ENCODE measurements at places on chromosomes 5 and 9.

DNA sequence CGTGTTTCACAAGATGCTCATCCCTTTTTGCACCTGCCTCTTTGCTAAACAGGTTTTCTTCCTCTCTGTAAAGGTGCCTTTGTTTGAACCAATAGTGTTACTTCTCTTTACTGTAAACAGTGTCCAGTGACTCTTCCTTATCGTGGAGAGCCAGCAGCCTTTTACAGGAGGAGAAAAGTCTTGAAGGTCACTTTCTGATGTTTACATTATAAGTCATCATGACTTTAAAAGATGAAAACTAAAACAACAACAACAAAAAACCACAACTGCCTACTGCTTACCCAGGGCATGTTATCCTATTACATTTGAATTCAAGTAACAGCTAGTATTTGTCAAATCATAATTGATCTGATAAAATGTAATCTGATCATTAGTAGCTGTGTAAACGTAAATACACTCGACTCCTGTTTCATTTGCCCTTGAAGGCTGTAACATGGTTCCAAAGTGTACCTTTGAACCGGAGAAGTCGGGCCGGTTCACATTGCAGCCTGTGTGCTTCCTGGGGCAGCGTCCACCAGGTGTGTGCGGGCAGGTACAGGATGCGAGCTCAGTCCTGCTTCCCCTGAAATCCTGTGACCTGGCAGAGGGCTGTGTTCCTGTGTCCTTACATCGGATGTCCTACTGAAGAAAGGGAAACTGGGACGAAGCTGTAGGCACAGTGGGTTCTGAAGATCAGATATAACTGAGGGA is 118.1 kb downstream of the C9orf152 start:
- DNase-seq = no peak

DNA sequence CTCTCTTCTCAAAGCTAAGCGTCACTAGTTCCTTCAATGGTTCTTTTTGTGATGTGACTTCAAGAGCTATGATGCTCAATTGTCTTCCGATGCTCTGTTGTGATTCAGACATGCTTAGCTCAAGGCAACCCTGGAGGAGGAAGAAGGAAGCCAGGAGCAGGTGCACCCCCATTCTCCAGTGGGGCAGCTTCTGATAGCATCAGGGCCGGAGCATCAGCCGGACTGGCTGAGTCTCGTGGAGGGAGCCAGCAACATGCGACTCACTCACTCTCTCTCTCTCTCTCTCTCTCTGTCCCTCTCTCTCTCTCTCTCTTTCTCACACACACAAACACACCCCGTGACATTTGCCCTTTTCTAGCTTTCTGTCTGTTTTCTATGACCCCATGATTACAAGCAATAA is 140.2 kb downstream of the HSD17B3 start:
- DNase-seq = no peak

DNA sequence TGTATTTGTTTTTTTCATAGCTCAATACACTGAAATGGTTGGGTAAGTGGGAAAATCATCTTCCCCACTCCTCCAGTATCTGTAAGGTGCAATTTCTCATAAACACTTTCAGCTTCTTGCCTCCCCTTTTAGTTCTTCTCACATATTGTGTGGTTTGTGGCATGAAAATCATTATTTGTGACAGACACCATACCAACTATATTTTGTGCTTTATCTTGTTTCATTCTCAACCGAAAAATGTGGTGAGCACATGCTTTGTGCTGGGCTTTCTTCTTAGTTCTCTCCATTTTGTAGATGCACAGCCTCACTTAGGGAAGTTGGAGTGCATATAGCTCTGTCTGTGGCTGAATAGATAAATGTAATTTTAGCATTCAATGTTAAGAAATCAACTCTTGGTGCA is 6.4 kb upstream of the ANXA2R start:
- DNase-seq = no peak

- DNase-seq = no peak
These were observed 52.2 kb upstream of the SPINK5 start for GRCh38 chr5:148011398-148012137.

DNA sequence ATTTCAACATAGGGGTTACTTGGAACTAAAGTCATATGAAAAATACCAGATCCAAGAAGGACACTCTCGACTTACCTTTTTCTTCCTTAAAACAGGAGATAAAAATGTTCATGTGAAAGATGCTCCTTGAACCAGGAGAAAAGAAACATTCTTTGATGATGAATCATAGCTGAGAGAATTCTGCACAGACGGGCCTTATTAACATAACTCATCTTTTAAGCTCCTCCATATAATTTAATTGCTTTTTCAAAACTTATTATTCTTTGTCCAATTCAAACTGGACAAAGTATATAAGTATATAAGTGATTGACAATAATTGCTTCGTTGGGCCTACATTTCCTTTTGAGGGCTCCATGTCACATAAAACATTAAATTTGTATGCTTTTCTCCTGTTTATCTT is 945.2 kb upstream of the C9orf72 start:
- no peak for DNase-seq

DNA sequence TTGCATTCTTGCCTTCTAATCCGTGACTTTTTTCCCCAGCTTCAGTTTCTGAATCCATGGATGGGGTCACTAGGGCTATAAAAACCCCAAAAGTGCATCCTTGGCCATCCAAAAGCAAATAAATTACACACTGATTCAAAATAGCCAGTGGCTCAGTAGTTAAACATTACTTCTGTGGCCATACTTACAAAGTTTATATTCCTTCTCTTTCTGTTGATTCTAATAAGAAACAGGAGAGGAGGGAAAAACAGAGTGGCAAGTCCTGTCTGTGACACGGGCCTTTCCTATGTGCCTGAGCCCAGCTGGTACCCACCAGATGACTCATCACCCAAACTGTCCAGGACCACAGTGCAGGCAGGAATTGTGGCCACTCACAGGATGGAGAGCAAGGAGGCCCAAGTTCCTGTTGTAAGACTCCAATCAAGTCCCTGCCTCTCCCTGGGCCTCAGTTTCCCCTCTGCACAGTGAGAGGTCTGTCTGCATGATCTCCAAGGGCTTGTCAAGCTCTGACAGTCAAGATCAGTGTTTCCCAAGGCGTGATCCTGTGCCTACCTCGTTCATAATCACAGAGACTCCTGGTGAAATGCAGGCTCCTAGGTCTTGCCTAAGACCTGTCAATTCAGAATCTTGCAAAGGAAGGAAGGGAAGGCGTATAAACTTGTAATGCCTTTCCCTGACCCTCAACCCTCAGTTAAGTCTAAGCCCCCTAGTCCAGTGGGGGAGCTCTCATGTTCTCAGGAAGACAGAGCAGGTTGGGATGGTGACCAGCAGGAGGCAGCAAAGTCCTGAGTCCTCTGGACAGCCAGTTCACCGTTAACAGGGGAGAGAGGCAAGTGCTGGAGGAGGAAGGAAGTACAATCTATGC is 29.5 kb downstream of the TNIP1 start:
- DNase-seq = peak; percentile 62

DNA sequence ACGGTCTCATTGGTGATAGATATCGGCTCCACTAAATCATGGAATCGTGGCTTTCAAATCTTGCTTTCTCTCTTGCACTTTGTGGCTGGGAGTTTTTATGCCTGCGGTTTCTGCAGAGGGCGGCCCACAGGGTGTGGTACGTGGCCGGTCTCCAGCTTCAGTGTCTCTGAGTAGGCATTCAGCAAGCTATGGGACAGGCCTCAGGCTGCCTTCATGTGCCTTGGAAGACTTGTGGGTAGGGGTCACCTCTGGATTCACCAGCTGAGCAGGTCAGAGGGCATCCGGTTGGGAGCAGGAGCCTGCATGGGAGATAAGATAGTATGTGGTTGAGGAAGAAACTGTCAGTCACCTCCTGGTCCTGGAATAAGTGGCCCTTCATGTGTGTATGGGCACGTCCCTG is 47.7 kb downstream of the AMBP start:
- DNase-seq = no peak

- DNase-seq = no peak
These were observed 182.1 kb upstream of the TRIM32 start for GRCh38 chr9:116504893-116505480.

GRCh38 chr5:170633235-170634081 is 129.6 kb downstream of the KCNIP1 start:
- DNase-seq = no peak

DNA sequence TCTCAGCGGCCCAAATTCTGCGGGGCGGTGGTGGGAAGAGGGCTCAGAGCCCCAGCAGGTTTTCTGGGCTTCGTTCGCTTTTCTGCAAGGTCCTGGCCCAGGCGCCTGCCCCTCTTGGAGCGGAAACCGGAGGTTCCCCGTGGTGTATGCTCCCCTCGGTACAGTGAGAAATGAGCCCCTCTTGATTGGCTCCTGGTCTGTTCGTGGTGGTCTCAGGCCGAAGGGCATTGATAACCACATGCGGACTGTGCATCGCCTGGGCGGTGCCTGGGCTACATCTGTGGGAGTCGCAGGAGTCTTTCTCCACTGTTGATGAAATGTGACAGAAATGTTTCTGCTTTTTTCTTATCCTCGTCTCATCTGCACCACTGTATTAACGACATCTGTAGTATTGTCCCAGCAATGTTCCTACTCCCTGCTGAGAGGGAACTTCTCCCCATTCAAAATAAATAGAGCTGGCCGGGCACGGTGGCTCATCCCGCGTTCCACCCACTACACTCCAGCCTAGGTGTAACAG is 682 bp downstream of the MAN1B1 start:
- no peak for DNase-seq

DNA sequence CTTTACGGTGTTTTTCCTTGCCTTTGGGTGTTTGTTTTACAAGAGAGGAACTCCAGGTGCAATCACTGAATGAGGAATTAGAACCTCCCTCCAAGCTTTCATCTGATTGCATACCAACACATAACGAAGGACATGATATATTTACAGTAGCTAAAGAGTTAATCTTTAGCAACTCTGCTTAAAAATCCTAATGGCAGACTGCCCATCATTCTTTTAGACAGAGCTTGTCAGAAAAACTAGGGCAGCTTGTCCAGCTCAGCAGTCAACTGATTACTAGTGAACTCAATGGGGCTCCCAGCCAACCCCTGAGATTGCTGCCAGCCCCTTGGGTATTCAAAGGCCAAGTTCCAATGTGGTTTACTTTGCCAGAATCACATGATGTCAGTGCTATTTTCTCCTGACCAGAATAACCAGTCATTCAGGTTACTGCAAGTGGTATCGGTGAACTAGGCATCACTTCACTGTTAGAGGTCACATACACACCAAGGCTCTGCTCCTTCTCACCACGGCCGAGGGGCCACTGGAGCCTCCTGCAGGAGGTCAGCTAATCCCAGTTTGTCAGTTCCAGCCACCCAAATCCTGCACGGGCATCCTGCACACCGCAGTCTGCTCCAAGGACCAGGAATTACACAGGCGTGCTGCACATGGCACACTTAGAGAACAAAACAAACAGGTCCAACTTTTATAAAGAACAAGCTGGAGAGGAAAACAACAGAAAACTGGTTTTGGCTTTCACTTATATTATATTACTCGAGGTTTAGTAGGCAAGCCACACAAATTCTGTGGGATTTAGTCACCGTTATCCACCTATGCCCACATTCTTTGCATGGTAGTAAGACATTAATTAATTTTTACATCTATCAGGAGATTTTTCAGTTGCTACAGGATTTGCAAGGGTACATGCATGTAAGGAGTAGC is 62.5 kb downstream of the NFIB start:
- no peak for DNase-seq

DNA sequence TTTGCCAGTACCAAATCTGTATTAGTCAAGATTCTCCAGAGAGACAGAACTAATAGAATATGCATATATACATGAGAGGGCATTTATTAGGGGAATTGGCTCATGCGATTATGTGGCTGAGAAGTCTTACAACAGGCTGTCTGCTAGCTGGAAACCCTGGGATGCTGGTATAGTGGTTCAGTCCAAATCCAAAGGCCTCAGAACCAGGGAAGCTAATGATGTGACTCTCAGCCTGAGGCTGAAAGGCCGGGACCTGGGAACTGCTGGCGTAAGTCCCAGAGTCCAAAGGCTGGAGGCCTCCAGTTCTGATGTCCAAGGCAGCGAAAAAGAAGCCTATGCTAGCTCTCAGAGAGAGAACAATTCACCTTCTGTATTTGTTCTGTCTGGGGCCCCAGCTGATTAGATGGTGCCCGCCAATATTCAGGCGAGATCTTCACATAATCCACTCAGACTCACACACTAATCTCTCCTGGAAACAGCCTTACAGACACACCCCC is 84.1 kb downstream of the KIAA1958 start:
- DNase-seq = no peak

DNA sequence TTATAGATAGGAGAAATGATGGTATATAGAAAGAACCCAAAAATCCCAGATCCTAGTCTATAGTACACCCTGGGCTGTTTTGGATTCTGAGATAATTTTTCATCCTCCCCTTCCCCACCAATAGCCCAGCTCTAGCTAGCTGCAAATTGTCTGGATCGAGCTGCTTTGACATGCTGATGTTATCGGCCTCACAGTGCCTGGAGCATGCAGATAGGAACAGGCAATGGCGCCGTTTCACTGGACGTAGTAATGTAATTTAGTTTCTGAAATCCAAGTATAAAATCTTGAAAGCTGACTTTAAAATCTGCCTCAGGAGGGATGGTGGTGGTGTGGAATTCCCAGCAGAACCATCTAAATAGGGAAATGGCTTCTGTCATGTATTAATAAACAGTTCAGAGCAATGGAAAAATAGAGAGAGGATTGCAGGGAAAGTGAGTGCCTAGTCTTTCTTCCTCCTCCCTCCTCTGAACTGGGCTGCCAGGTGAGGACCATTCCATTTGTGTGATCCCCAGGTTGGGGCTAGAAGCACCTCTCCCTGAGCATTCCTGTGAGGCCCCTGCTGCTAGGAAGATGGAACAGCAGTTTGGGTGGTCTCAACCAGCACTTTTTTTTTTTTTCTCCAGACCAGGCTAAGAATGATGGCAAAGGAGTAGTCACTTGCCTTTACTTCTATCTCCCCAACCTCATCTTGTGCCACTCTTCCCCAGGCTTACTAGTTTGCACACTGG is 31.9 kb downstream of the FAM219A start:
- no peak for DNase-seq

DNA sequence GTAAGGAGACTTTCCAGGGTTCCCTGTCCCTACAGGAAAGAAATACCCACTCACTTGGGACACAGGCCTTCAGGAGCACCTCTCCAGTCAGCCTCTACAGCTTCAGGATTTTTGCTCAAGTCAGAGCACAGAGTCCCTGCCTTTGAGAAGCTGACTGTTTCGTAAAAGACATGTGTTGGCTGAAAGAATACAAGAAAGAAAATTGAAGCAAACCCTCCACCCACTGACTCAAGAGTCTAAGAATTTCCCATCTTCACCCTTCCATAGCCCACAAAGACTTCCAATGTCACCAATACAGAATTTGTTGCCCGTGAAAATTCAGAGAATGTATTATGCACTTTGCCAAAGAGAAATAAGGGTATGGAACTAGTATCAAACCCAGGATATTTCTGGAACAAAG is 53.0 kb upstream of the ZNF622 start:
- DNase-seq = no peak

DNA sequence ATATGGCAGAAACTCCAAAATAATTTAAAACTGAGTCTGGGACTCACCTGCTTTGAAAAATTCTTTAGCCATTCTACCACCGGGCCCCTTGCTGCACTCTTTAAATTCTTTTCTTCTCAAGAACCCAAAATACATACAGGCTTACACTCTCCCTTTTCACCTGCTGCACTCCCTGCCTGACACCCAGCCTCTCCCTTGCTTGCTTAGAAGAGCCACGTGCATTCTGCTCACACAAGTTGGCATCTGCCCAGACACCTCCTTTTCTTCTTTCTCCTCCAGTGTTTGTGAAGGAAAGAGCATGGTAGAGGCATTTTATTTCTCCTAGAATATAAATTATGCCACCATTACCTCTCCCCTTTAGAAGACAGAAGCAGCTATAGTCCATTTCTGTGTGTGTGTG is 39.0 kb upstream of the AOPEP start:
- DNase-seq = no peak
